Peyer's patch (tissue), 4 donors: ENCODE measurements at places on chromosomes 2 and 18. TPM values are rescaled to one million over a fixed set of nuclear protein-coding genes. Genes with fewer than 3 reads are reported as not detected.
A peak's percentile ranks its signal among the peaks of the same experiment; 100 is the strongest.

GRCh38 chr2:112143150-112143549 is 5.0 kb downstream of the FBLN7 start:
- no peak for DNase-seq

DNA sequence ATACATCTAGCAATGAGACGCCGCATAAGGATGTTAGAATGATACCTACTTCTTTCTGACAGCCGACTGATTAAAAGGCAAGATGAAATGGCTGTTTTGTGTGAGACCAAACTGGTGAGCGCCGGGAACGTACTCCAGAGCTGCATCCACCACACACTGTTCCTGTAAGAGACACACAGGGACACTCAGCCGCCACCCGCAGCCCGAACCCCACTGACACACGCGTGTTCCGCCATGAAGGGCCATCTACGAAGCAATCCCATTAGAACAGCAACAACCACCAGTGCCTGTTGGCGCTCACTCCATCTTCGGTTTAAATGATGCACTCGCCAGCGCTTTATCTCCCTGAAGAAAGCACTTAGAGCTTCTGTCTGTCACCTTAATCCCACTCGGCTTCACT is 162.3 kb downstream of the LAMA1 start:
- no peak for DNase-seq

DNA sequence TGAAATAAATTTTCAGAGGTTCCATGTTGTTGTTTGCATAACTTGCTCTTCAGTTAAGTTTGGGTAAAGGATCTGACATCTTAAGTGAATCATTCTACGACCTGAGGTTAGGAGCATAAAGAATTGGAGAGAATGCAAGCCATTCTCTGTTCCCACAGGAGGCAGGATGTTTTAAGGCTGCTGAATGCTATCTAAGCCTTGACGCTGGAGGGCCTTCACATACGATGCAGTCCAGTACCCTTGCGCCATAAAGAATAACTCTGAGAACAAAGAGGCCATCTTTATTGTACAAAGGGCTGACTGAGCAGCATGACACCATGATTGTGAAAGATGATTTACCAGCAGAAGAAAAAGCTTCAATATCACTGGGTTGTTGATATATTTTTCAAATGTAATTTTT is 198.4 kb downstream of the NYAP2 start:
- DNase-seq = no peak

GRCh38 chr2:135662088-135662487 is 79.6 kb upstream of the UBXN4 start:
- DNase-seq = no peak

The GREB1 gene
- 1.7 TPM for total RNA-seq

The ASPRV1 gene
- 4.1 TPM for total RNA-seq

- DNase-seq = no peak
Observed at GRCh38 chr18:3281456-3282400, 19.8 kb downstream of the MYL12B start.

GRCh38 chr2:240397924-240398645 is 37.4 kb upstream of the GPC1 start:
- DNase-seq = no peak

GRCh38 chr18:48833701-48834412 is 116.9 kb downstream of the SMAD7 start:
- peak; percentile 84 for DNase-seq

The DCC gene
- not detected for total RNA-seq

The HOXD13 gene
- total RNA-seq = not detected

DNA sequence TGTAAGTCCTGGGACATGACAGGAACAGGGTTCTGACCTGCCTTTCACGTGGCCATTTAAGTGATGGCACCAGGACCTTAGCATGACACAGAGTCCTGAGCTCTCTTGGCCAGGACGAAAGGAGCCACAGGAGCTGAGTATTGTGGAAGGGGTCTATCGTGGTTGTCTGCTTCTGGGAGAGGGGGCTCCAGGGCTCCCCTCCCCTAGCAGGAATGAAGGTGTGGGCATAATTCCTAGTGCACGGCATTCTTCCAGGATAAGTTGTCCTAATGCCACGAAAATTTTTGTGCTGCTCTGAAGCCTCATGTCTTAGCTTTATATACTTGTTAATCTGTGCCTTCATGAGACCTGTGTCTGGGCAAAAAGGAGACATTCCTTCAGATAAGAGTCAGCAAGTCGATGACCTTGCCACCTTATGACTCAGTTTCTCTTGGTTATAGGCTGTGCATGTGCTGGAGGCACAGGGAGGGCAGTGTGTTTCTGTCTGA is 17.1 kb downstream of the GATA6 start:
- DNase-seq = no peak

The DSG4 gene
- 0.38 TPM for total RNA-seq

DNA sequence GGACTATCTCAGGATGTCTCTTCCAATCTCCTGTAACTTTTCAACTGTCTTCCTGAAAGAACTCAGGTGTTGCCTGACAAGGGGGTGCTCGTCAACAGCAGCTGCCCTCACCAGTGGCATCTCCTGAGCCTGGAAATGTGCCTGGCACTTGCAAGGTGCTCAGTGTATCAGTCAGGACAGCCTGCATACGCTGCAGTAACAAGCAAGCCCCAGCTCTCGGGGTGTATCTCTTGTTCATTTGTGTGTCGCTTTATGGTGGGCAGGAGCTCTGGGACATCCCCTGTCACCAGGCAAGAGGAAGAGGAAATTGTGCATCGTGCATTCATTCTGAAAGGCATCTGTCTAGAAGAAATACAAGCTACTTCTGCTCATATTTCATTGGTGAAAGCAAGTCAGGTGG is 263.1 kb downstream of the DCDC2C start:
- no peak for DNase-seq

DNA sequence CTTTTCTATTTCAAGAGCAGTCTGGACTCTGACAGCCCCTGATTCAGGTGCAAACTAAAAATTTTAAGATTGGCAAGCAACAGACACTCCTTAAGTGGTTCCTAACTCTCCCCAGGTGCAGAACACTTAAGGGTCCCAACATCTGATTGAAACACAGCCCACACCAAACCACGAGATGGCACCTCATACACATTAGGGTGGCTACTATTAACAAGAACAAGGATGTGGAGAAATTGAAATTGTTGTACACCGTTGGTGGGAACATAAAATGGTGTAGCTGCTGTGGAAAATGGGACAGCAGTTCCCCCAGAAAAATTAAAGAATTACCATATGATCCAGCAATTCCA is 82.3 kb downstream of the POLR1A start:
- no peak for DNase-seq

- no peak for DNase-seq
Observed at GRCh38 chr18:45285251-45285650, 330.0 kb upstream of the SLC14A2 start.
